ENCODE measurements at places on chromosomes 6 and 20.

GRCh38 chr6:3738381-3739131 lies 13.0 kb downstream of the PXDC1 start:
- no peak for DNase-seq

DNA sequence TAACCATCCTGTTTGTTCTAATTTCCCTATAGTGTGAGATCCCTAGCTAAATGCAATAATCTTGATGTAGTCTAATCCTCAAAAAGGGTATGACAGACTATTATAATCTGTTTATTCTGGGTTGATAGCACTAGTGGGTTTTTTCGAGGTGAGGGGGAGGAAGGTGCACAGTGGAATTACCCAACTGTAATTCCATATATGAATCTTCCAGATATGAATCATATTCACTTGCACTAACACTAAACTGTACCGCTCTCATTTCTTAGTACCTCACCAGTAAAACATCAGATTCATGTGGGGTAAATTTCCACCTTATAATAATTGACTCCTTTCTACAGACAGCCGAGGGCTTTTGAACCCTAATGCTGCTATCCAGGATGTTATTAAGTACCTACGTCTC lies 16.5 kb downstream of the NCOA7 start:
- DNase-seq: peak; percentile 46

- no peak for DNase-seq
These were observed 18.6 kb upstream of the PPP1R14C start for GRCh38 chr6:150124235-150124634.

- no peak for DNase-seq
These were observed 196.8 kb downstream of the ATXN1 start for GRCh38 chr6:16564436-16564835.

DNA sequence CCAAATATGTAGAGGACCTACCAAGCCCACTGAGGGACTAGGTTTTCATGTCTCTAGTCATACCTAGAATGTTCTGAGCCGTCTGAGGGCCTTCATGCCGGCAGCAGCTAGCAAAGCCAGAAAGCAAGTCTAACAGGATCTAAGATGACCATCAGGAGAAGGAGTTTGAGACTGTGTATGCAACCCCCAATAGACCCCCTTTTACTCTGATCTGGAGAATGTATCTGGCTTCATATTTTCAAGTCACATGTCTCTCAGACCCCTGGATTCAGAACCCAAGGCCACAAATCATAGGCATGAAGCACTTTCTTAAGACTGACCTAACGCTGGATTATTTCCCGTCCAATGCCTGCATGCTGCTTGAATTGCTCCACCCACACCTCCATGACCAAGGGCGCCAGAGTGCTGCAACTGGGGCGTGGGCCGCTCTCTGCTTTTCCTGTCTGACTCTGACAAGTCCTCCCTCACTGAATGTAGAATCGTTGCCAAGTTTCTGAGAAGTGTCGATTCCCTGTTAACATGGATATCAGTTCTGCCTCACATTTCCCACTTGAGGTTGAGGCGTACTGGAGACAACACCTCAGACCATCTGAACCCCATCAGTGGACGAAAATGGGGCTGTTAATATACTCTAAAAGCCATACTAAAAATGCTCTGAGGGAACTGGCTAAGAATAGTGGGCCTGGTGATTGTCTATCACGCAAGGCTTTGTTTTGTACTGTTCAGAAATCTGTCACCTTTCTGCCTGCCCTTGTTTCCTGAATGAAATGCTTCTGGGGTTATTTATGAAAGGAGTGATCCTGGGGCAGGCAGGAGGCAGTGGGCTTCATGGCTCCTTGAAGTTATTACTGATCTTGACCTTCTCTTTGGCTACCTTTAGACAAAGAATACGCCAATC lies 23.9 kb upstream of the ASXL1 start:
- peak; percentile 68 for DNase-seq

Measured in T-helper 1 cell (primary cell).